ENCODE measurements at places on chromosomes 16 and 17. TPM values are rescaled to one million over a fixed set of nuclear protein-coding genes. Genes with fewer than 3 reads are reported as not detected.

DNA sequence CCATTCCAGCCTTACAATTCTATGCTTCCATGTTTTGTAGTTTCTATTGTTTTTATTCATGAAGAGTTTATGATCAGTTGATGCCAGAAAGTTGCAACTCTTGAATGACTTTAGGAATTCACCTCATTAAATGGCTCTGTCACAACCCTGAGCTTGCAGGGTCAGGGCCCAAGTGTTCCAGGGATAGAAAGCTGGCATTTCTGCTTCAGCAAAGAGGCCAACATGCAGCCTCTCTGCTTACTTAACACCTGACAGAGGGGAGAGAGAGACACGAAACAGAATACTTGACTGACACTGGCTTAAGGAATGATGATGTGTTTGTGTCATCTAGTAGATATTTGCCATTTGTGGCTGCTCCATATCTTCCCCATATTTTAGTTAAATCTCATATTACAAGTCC is 328.1 kb downstream of the CA10 start:
- DNase-seq, result no peak

GRCh38 chr16:75811020-75811634 is 84.8 kb upstream of the CPHXL start:
- DNase-seq, result no peak

Gene KIFC3
- 40.0 TPM for total RNA-seq

DNA sequence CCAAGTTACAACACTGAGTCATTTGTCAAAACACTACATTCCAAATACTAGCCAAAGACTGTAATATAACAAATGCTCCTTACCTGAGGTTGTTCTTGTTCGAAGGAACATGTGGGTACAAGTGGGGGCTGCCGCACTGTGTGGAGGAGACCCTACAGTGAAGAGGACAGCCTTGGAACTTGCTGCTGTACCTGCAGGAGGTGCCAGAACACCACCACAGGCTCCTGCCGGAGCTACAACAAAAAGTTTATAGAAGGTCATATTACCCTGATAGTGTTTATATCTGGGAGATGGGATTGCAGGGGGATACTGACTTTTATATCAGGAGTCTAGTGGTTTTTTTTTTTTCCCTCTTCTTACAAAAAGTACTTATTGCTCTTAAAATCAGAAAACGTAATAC is 37.8 kb upstream of the ALDH3A1 start:
- DNase-seq, result no peak

- peak; percentile 91 for DNase-seq
These were observed 29.3 kb downstream of the MXRA7 start for GRCh38 chr17:76681222-76682137.

Gene SLC22A31
- total RNA-seq, result 2.7 TPM

DNA sequence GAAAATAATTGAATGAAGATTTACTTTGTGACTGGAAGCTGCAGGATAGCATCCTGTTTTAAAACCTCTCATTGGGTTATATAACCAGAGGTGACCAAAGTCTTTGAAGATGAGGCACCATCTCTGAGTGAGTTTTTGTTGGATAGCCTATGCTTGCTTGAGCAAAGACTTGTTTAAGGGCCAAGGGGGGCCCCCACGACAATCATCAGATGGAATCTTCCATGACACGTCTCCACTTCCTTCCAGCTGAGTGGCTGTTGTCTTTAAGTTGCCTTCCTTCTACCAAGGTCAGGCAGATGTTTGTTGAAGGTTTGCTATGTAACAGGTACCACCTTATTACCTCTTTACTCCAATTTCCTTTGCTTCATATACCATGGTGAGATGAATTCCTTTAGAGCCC is 188.8 kb downstream of the PRKCA start:
- no peak for DNase-seq

- peak; percentile 90 for DNase-seq
These were observed 5.4 kb downstream of the MYO1C start for GRCh38 chr17:1486802-1487695.

DNA sequence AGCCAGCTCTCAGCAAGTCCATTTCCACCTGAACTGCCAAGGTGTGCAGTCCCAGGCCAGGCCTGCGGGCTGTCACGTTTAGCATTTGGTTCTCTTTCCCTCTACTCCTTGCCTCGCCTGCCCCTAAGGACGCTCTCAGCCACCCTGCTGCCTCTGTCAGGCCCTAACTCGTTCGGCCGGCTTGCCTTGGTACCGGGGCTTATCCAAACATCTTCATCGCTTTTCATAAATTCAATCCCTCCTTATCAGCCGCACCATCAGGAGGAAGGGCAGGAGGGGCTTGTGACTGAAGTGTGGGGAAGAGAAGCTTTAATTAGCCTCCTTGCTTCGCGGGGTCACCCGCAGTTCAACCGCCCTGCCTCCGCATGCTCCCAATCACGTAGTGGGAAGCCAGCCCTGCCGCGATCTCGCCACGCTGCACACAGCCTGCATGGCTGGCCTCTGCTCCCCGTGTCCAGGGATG is 231.1 kb downstream of the SOX9 start:
- no peak for DNase-seq

DNA sequence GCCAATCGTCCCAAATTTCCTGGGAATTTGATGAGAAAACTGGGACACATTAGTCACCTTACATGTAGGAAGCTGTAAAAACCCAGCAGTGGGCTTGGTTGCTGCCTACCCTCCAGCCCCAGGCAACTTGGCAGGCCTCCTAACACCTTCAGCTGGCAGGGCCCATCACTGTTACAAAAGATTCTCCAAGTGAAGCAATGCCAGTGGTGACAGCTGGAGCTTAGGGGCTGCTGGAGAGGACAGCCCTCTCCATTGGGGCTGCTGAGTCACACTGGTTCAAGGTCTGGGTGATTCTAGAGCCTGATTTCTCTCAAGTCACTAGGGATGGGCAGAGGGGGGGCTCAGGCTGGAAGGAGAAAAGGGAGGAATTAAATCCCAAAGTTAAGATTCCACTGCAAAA is 180.6 kb downstream of the COPRS start:
- no peak for DNase-seq

DNA sequence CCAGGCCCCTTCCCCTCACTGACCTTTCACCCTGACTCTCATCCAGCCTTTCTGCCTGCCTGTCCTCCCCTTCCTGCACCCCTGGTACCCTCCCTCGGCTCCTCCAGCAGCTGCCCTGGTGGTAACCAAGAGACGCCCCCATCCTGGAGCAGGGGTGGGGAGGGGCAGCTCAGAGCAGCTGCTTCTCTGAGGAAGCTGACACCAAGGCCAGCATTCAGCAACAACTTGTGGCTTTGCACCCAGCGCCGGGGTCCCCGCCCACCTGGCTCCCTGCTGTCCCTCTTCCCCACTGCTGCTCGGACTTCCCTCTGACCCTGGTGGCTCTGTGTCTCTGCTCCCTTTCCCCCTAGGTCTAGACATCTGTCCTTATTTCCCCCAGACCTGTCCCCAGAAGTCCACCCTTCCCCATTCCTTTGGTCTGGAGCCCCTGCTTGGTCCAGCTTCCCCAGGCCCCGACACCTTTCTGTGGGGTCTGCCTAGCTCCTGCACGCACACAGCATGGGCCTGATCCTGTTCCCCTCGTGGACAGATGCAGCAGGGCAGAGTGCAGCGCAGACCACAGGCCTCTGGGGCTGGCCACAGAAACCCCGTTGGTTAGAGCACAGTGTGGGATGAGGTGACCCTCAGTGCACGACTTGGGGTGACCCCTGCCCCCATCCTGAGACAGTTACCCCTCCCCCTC is 1.2 kb upstream of the ATP2A1 start:
- DNase-seq, result no peak
